ENCODE measurements at places on chromosomes 16 and 17.

DNA sequence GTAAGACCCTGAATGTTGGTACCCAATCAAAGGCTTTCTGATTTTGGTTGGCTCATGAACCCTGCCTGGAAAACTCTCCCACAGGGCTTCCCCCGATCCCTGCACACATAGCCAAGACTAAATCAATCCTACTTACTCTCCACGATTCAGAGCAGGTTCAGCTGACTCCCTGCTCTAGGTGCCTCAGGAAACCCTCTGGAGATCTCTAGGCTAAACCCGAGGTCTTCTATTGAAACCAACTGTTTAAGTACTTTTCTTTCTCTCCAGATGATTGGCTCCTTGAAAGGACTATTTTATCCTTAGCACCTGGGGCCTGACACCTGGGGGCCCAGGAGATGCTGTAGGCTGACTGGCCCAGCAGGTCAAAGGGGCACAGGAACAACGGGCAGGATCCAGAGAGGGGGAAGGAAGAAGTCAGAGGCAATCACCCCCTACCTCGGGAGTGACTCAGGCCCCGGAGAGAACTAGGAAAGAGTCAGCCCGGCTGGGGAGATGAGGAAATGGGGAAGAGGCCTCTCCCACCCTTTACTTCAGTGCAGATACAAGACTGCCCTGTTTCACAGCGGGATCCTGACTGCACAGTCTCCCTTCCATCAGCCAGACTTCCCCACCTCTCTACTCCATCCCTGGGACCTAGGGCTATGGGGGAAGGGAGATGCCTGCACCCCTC lies 2.0 kb downstream of the TBC1D10B start:
- DNase-seq, result peak; percentile 55

GRCh38 chr17:19237389-19238166 lies 412 bp downstream of the EPN2 start:
- no peak for DNase-seq

DNA sequence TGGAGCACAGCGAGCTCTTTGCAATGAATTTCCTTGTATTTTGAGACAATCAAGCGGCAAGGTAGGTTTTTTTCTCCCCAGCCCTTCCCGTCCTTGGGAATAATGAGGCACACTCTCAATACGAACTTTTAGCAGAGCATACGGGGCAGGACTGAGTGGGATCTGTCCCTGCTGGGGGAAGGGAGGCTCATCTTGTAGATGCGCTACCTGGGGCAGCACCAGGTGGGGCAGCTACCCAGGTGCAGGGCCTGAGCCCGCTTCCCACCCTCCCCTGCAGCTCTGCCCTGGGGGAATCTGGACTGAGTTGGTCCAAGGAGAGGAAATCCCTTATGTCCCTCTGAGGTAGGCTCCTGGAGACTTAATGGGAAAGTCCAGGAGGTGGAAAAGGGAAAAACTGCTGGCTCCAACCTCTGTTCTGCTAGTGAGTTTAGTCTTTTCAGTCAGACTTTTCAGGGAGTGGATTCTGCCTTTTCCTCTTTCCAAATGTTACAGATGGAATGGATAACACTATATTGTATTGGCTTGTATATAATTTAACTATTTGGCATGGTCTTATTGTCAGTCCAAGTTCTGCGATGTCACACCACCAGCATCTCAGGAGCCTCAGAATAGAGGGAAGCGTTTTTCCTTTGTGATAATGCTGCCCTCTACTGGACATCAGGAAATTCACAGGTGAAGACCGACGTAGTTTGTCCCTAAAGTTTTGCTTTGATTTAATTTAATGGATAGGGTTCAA lies 9.6 kb upstream of the CES1 start:
- peak; percentile 50 for DNase-seq

DNA sequence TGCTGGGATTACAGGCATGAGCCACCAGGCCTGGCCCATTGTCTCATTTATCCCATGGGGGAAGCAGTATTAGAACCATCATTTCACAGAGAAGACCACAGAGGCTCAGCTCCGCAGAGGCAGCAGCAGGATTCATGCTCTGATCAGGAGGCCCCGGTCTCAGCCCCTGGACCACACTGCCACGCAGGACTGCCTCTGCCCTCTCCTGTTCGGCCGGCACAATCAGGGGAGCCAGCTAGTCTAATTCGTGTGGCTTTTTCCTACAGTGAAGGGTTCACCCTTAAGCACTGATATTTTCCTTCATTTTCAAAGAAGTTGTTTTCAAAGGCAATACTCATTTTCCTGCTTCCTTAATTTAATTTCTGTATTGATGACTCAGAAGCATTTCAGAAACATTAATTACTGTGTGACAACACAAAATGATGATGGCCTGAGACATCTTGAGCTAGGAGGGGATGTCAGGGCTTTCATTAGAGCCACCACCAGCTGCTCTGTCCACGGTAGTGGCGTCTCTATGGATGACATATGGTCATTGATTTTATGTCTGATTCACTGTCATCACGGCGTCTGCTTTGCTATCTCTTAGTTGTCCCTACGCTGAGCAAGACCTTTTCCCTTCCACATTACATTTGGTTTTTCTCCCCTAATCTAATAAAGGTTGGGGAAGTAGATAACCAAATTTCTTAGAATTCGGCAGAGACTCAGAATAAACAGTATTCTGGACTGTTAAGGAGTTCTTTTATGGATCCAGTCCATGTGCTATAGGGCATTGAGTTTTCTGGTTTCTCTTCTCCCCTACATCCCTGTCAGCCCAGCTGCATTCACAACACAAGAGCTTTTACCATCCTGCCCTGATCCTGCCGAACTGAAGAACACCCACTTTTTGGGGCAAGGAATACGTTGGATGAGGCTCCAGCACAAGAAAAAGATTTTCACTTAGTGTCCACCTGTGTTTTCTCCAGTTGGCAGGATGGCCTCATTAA lies 314.0 kb downstream of the SLC39A11 start:
- no peak for DNase-seq

GRCh38 chr17:4093456-4093855 lies 49.4 kb downstream of the ZZEF1 start:
- DNase-seq, result no peak

DNA sequence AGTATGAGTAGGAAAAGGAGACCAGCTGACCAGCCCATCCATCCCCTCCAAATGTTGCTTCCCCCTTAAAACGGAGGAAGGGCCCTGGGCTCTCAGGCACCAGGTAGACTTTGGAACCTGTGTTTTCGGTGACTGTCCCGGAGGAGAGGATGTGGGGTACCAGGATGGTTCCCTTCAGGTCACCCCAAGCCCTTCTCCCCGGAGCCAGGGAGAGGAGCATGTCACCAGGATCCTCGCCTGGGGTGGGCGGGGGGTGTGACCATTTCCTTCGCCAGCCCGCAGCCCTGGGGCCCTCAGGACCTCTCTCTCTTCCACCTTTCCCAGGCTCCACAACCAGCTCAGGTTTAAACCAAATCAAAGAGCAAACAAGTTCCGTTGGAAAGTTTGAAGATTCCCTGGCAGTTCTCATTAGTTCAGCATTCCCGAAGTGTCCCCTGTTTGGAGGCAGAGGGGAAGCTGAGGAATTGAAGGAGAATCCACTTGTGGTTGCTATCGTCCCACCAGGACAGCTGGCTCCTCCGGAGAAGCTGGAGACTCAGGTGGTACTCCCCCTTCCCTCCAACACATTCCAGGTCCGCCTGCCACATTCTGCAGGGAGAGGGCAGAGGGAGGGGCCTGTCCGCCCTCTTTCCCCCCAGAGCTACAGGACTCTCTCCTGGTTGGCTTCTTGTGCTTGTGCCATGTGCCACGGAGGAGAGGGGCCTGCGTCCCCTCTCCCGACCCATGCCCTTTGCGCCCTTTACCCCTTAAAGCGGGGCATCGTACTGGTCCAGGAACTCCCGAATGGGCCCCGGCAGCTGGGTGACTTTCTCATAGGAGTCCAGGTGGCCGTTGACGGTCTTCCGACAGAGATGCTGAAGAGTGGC lies 2.0 kb downstream of the SOCS3 start:
- DNase-seq, result no peak

- DNase-seq, result no peak
Measured at GRCh38 chr16:14302031-14302398, 230.9 kb downstream of the MRTFB start.

DNA sequence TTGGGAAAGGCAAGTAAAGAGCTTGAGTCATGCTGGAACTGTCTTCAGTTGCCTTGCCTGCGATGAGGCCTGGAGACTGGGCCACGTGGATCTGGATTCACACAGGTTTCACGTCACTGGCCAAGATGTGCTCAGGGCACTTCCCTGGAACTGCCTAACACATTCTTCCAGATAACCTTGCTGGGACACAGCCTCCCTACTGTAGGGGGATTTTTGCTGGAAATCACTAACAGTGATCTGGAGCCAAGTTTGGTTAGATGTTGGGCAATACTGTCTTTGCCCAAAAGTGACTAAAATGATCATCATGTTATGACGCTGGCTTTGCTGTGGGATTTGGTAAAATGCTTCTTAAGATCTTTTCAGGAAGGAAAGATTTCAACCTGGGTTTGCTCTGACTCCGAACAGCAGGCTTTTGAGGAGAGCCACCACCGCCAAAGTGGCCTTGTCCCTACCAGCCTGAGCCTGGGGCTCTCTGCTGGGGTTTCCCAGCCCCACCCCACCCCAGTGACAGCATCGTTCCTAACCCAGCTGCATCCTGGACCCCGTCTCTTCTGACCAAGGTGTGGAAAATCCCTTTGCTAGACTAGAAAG lies 14.7 kb downstream of the C1QTNF1 start:
- no peak for DNase-seq

DNA sequence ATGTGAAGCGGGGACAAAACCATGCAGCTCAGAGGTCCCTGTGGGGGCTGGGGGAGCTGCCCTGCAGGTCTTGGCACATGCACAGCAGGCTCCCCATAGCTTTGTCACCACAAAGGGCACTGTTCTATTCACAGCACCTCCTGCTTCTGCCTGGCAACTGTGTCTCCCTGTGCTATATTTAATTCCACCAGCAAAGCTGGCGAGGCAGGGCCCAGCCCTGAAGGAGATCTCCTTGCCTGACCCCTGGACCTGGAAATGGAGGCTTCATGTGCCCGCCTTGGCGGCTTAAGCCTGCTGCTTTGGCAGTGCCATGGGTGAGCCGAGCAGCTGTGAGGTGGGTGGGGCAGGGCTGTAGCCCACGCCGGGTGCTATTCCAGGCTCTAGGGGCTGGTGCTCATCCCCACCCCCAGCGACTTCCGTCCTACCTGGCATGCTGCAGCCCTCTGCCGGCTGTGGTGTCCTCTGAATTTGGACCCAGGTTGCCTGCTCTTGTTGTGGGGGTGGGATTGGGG lies 6.8 kb downstream of the LDHD start:
- no peak for DNase-seq

DNA sequence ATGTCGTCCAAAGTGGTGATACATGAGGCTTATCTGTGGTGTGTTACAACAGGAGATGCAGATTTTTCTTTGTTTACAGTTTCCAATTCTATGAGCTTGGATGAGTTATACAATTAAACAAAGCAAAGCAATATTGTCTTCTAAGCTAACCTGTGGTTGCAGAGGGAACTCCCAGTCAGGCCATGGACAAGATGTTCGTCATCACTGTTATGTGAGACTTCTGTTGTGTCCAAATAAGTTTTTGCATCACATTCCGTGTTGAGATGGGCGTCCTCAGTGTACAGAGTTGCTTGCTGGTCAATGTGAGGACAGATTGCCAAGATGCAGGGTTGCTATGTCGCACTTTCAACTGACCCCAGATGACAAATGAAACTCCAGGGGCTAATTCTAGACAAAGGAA lies 189.3 kb downstream of the IRF8 start:
- DNase-seq, result no peak

DNA sequence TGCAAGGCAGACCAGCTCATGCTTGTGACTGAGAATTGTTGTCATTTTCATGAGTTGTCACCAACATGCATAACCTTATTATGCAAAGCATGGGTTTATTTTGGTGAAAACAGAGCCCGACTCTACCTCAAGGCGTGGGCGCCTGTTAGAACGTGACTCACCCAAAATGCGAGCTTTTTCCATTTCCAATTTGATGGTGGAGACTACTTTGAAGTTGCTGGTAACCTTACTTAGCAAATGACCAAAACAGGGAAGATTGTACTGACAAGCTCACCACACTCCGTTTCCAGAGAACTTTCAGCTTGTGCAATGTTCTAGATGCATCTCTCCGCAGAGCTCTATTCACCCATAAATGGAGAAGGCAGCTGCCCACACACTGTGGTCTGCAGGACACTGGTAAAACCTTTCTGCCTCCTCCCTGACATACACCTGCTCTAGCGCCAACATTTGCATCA lies 284.5 kb downstream of the MAF start:
- DNase-seq, result peak; percentile 12

DNA sequence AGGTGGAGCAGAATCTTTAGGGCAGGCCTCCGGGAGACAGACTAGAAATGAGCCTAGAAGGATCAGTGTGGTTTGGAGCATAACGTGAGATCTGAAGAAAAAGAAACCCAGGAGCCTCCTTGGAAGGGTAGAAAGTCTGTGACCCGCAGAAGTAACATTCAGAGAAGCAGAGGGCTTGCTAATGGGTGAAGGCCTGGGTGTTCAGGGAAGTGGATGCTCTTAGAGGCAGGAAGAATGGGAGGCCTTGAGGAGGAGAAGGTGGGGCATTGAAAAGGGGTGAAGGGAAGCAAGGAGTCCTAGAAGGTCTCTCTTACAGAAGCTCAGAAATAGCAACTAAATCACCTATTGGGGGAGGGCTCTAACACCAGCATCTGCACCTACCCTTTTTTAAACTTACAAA lies 20.3 kb downstream of the GPT2 start:
- no peak for DNase-seq

DNA sequence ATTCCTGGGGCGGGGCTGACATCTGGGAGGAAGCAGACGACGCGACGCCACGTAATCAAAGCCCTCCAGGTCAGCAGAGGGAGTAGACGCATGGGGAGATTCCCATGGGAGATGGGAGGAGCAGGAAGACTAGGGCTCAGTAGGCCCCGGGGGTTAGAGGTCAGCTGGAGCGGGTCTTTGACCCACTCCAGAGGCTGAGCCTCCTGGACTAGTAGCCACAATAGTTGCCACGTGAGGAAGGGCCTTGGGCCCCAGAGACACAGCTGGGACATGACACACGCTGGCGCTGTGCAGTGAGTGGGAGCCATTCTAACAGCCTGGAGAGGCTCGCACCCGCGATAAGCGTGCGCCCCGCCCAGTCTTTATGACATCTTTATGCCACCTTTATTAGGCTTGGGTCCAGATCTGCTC lies 95.7 kb upstream of the AMZ2 start:
- DNase-seq, result no peak

GRCh38 chr17:73787076-73788059 lies 143.1 kb upstream of the SDK2 start:
- no peak for DNase-seq

- DNase-seq, result no peak
Measured at GRCh38 chr17:14845591-14846281, 419.4 kb downstream of the PMP22 start.

DNA sequence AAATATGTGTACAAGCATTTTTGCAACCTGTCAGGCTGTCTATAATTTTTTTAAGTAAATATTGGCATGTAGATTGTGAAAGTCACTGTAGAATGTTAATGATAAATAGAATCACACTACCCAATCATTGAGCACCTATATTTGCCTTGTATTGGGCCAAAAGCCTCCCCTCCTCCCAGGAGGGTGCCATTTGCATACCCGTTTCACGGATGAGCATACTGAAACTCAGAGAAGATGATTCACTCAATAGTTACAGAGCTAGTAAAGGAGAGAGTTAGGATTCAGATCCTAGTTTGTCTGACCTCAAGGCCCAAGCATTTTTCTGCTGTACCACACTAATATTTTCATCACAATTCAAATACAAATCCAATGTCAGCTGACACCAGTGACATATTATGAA lies 299.7 kb upstream of the CDH11 start:
- no peak for DNase-seq

GRCh38 chr17:75194879-75195278 lies 10.6 kb upstream of the NUP85 start:
- DNase-seq, result no peak
